ENCODE measurements at places on chromosomes 2 and 18. TPM values are rescaled to one million over a fixed set of nuclear protein-coding genes. Genes with fewer than 3 reads are reported as not detected.

CDH19 gene
- total RNA-seq, result 31.6 TPM

IL36B gene
- total RNA-seq, result not detected

HRH4 gene
- not detected for total RNA-seq

TPO gene
- total RNA-seq, result 8.1 TPM

ATP9B gene
- 22.5 TPM for total RNA-seq

FAM210A gene
- total RNA-seq, result 27.7 TPM

DNA sequence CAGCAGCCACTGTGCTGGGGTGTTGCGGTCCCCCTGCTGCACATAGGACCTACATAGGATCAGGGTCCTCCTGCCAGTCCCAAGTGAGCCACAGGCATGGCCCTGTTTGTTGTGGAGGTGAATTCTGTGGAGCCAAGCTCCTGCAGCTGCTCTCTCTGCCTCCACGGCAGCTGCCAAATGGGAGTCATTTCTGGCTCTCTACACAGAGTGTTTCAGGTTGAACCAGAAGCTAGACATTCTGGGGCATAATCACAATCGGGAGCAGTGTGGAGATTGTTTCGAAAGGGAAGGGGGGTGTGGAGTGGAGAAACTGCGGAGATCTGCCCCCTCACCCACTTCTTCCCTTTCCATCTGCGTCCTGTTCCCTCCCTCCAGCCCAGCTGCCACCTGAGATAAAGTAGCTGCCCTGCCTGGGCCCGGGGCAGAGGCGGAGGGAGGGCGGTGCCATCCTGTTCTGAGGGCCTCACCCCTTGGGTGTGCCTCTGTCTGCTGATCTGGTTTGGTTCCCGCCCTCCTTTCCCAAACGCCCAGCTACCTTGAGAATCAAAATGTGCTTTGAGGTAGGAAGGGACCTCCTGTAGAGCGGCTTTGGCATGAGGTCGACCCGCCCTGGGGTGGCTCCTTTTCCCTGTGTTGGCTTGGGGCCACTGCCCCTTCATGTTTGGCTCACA lies 139.4 kb downstream of the WDSUB1 start:
- no peak for DNase-seq

GRCh38 chr2:144114760-144115159 lies 405.2 kb downstream of the ZEB2 start:
- no peak for DNase-seq

GRCh38 chr2:225994748-225995405 lies 595.4 kb downstream of the NYAP2 start:
- no peak for DNase-seq

GRCh38 chr2:63242747-63243146 lies 192.1 kb downstream of the OTX1 start:
- DNase-seq, result no peak

DNA sequence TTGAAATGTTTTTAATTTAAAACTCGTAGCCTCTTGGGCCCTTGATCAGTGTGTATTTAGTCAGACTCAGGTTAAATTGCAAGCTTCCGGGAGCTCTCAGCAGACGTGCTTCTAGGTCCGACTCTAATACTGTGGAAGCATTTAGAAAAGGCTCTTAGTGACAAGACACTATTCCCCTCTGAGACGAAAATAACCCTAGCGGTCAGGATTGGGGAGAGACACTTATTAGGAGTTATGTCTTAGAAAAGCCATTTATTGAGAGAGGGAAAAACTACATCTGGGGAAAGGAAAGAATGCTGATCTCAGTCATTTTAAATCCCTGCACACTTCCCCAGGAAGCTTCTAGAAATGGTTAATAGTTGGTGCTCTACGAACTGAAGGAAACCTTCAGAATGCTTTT lies 110.5 kb upstream of the NCK2 start:
- DNase-seq, result no peak

- DNase-seq, result no peak
Observed at GRCh38 chr2:215811409-215812345, 201.7 kb downstream of the MREG start.

DNA sequence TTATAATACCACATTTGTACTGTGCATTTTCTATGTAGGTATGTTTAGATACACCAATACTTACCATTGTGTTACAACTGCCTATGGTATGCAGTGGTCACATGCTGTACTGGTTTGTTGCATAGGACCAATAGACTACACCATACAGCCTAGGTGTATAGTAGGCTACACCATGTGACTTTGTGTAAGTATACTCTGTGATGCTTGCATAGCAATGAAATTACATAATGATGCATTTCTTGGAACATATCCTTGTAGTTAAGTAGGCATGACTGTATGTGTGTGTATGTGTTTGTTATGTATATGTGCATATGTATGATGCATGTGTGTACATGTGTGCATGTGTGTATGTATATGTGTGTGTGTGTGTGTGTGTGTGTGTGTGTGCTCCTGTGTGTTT lies 157.6 kb downstream of the TDRD15 start:
- no peak for DNase-seq

DNA sequence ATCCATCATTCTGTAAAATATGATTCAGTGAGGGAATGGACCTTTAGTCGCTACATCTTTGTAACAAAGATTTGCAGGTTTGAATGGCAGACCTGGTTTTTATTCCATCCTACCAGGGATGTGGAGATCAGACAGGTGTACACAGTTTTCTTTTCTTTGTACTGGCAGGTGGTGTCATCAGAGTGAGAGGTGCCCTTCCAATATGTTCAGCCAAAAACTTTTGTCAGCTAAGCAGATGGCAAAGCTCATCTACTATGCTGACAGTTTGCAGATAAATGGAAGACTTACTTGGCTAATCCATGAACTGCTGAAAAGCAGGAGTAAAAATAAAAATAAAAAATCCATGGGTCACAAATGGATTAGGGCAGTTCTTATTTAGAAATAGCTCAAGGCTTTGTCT lies 185.5 kb upstream of the DOK6 start:
- no peak for DNase-seq

- no peak for DNase-seq
Observed at GRCh38 chr2:120683081-120683480, 52.6 kb upstream of the GLI2 start.

GRCh38 chr2:235746257-235746934 lies 252.6 kb downstream of the AGAP1 start:
- no peak for DNase-seq
